ENCODE measurements at places on chromosomes 1 and 21.

DNA sequence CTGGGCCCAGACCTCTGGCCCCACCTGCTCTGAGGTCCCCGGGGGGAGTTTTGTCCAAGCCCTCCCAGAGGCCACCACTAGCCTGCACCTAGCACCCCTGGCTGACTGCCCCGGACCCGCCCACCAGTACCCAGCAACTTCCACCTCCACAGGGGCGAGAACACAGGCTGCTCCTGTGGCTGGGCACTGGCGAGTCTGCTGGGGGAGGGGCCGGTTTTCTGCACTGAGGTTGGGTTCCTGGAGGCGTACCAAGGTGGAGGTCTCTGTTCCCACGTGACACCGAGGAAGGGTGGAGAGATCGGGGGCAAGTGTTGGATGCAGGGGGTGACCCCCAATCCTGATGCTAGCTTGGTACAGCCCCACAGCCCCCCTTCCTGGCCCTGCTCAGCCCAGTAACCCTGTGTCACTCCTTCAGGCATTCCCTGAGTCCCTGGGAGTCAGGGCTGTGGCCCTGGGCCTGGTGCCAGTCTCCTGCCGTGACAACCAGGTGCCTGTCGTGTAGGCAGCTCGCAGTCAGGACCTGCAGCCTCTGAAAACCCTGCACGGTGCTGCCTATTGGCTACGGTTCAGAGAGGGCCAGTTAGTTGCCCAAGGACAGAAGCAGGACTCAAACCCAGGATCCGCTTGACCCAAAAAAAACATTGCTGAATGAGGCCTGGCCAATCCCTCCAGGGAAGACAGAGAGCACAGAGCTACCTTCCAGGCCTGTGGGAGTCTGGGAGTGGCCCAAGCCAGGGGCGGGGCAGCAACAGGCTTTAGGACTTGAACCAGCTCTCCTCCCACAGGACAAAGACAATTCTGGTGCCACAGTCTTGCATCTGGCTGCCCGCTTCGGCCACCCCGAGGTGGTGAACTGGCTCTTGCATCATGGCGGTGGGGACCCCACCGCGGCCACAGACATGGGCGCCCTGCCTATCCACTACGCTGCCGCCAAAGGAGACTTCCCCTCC, 3.1 kb downstream of the ESPN start:
- DNase-seq: no peak

GRCh38 chr1:116772648-116773045, 18.4 kb downstream of the CD2 start:
- no peak for DNase-seq

GRCh38 chr1:208242146-208242545, 2.0 kb downstream of the PLXNA2 start:
- DNase-seq: no peak

GRCh38 chr1:179598631-179599030, 7.0 kb downstream of the TDRD5 start:
- DNase-seq: no peak
